ENCODE measurements at places on chromosomes 6 and 20. TPM values are rescaled to one million over a fixed set of nuclear protein-coding genes. Genes with fewer than 3 reads are reported as not detected.

The RAET1L gene
- not detected for total RNA-seq

The KCNK16 gene
- total RNA-seq: not detected

The BAK1 gene
- 20.1 TPM for total RNA-seq

The PAQR8 gene
- 3.7 TPM for total RNA-seq

The NOX3 gene
- total RNA-seq: not detected

The TREM2 gene
- not detected for total RNA-seq

The FUT9 gene
- total RNA-seq: not detected

The PDE7B gene
- 50.4 TPM for total RNA-seq

The PRICKLE4 gene
- total RNA-seq: not detected

The SLC26A8 gene
- total RNA-seq: not detected

The ME1 gene
- total RNA-seq: 28.7 TPM

The MBOAT1 gene
- total RNA-seq: 28.7 TPM

The PRL gene
- not detected for total RNA-seq

The SNX14 gene
- 78.8 TPM for total RNA-seq

The KIF3B gene
- 32.8 TPM for total RNA-seq

The ZSCAN23 gene
- 4.5 TPM for total RNA-seq

The TCF21 gene
- total RNA-seq: not detected

The SNX9 gene
- 99.1 TPM for total RNA-seq

The KCNG1 gene
- total RNA-seq: 3.2 TPM

The ZFP57 gene
- 0.24 TPM for total RNA-seq

The BNIP5 gene
- total RNA-seq: not detected

The ABT1 gene
- total RNA-seq: 14.6 TPM

The WFDC12 gene
- total RNA-seq: not detected

The BIRC7 gene
- not detected for total RNA-seq

The STK35 gene
- 19.2 TPM for total RNA-seq

The EFCAB8 gene
- under 0.01 TPM for total RNA-seq

The SLC17A2 gene
- not detected for total RNA-seq

The PERP gene
- total RNA-seq: 29.8 TPM

The KCNK5 gene
- not detected for total RNA-seq

The GNAS-AS1 gene
- total RNA-seq: 0.81 TPM

The CLDN20 gene
- total RNA-seq: not detected

The FLRT3 gene
- 2.8 TPM for total RNA-seq

The RREB1 gene
- total RNA-seq: 32.1 TPM
